ENCODE measurements at places on chromosomes 7 and 10.

GRCh38 chr7:83455612-83456011 lies 193.3 kb downstream of the SEMA3E start:
- DNase-seq: no peak

- no peak for DNase-seq
Observed at GRCh38 chr7:75613351-75613750, 121.2 kb downstream of the SPDYE5 start.

DNA sequence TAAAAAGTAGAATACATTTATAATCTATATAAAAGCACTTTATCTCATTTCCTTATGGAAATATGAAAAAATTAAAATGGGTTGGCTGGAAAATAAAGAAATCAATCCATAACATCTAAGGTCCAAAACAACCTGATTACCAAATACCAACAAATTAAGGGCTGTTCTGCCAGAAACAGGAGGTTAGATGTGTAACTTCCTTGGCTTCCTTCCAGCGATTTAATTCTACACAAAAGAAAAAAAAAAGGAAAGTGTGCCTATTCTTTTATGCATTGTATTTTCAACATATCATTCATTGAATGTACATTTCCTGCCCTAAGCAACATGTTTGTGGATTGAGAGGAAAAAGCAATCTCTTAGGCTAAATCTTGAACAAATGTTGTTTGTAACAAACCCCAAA lies 36.2 kb upstream of the USP6NL start:
- no peak for DNase-seq

DNA sequence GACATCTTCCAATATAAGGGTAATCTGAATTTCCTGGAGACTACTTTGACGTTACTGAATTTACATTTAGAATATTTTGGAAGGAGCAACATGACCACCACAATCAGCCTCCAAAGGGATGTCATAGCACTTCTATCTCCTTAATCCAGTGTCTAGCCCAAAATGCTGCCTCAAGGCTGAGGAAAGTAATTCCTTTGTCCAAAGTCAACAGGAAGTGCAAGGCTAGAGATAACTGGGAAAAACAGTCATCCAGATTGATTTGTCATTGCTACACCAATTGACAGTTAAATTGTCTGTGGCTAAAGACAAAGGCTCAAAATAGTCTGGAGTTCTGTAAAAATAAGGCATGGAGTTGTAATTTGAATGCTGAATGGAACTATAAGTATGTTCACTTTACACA lies 3.9 kb upstream of the TFPI2 start:
- DNase-seq: no peak

All from cardiac septum (tissue), 1 donor.